Lung microvascular endothelial cell (primary cell): ENCODE measurements at places on chromosomes 5 and 9.
A peak's percentile ranks its signal among the peaks of the same experiment; 100 is the strongest.

GRCh38 chr5:152689250-152689711, 284.2 kb upstream of the NMUR2 start:
- no peak for DNase-seq

DNA sequence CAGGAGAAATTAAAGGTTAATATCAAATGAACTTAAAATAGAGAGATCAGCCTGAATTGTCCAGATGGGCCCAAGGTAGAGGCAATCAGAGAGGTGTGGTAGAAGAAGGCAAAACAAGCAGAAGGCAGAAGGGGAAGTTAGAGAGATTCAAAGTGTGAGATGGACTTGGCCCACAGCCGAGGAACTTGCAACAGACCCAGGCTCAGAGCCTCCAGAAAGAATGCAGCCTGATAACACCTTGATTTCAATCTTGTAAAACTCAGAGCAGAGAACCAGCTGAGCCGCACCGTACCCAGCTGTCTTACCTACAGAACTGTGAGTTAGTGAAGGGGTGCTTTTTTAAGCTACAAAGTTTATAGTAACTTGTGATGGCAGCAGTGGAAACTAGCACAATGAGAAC, 190.9 kb downstream of the RFK start:
- DNase-seq: no peak

GRCh38 chr9:75975071-75975470, 84.6 kb downstream of the PCSK5 start:
- DNase-seq: no peak

GRCh38 chr9:136023410-136024225, 62.4 kb upstream of the UBAC1 start:
- peak; percentile 92 for DNase-seq

DNA sequence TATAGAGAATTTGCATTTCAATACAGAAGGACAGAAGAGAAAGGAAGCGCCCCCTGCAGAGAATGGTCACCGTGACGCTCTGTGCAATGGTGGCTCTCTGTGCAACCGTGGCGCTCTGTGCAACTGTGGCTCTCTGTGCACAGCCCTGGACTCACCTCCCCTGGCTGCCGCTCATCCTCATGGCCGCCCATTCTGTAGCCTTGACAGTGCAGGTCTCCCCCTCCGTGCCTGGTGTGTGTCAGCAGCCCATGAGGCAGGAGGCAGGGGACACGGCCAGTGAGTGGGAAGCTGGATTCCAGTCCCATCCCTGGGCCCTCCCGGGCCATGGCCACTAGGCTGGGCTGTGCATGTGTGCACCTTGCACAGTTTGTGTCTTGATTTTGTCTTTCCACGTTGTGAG, 12.0 kb downstream of the EXOC3 start:
- DNase-seq: no peak

GRCh38 chr9:112809906-112810305, 59.3 kb downstream of the SNX30 start:
- no peak for DNase-seq

GRCh38 chr5:93807846-93808245, 66.4 kb upstream of the POU5F2 start:
- no peak for DNase-seq

- no peak for DNase-seq
Measured at GRCh38 chr9:37948417-37948980, 44.6 kb upstream of the SLC25A51 start.

- DNase-seq: peak; percentile 38
Measured at GRCh38 chr9:76634356-76635054, 129.7 kb upstream of the PCA3 start.

DNA sequence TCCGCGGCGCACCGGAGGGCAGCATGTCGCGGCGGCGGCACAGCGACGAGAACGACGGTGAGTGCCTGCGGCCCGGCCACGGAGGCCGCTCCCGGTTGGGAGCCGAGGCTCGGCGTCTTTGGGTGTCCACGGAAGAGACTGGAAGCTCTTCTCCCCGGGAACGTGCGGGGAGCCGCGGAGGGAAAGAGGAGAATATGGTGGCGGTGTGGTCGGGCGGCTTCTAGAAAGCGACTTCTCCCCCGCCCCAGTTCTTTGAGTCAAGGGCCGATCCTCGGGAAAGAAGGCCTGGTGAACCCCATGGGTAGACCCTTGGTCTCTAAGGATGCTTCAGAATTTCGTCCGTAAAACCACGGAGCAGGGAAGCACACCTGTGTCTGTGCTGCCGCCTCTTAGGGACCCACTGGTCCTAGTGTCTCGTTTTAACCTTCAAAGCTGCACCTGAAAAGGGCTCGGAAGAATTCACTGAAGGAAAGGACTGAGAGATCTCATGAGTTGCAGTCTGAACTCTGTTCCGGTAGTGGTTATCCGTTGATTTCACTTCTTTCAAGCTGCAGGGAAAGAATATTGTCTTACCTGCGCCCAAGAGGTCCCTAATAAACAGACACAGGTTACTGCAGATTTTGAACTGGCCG, 354 bp downstream of the NCBP1 start:
- peak; percentile 10 for DNase-seq

- no peak for DNase-seq
Measured at GRCh38 chr9:134442085-134442474, 115.8 kb downstream of the RXRA start.

DNA sequence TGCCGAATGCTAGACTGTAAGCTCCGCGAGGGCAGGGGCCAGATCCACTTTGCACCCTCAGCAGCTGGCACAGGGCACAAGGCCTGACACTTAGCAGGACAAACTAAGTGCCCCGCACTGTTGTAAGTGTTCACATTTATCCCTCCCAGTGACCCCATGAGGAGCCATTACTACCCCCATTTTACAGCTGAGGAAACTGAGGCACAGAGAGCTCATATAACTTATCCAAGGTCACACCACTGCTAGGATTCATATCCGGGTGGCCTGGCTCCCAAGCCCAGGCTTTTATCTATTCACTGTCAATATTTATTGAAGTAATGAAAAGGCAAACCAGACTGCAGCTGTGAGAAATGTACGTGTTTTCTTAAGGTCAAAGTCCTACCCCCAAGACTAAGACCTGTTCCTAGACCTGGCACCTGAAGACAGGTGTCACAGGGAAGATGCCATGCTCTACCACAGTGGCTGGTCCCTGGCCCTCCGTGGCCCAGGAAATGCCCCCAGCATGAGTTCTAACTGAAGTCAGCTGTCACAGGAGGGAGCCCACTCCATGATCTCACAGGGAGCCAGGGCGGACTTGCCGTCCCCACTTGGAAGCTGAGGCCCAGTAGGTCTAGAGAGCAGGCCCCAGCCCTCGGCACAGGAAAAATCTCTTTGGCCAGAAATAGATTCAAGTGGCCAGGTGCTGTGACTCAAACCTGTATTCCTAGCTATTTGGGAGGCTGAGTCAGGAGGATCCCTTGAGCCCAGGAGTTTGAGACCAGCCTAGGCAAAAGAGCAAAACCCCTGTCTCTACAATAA, 74.7 kb upstream of the IL17B start:
- no peak for DNase-seq

- peak; percentile 75 for DNase-seq
Measured at GRCh38 chr5:149172261-149172660, 31.0 kb downstream of the ABLIM3 start.

- no peak for DNase-seq
Measured at GRCh38 chr5:169745441-169746146, 108.5 kb downstream of the DOCK2 start.

DNA sequence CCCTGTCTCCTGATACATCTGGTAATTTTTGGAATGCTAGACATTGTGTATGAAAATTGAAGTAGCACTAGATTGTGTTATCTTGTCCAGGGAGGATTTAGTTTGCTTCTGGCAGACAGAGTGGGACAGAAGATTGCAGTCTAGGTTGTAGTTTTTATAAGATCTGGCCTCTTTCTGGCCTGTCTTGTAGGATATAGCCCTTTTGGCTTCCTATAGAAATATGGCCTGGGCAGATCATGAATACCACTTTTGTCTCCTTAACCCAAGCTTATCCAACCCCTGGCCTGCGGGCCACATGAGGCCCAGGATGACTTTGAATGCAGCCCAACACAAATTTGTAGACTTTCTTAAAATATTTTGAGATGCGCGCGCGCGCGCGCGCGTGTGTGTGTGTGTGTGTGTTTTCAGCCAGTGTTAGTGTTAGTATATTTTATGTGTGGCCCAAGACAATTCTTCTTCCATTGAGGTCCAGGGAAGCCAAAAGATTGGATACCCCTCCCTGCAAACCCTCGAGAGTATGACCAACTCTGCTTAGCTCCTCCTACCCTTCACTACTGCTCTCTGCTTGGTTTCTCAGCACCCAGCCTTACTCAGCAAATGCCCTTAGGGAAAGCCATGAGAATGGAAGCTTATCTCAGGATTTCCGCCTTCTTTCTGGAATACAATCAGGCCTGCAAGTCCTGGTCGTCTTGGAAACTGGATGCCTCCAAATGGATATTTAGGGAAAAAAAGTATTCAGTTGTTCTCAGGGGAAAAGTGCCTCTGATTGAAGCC, 26.5 kb downstream of the ANKRD33B start:
- DNase-seq: peak; percentile 97

DNA sequence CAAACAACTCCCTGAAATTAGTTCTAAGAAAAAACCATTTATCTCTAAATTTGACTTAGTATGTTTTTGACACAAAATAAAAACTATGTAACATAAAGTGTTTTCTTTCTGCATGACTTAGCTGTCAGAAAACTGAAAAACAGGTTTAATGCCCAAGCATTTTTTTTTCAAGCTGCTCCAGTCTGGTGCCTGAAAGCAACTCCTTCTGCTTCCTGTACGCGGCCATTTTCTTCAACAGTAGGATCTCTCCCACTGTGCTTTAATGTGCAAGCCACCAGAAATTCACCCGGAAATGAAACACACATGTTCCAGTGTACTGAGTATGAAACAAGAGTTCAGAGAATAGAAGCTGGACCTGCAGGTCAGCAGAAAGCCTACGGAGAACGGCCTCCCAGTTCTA, 161.2 kb downstream of the MED27 start:
- DNase-seq: no peak

- DNase-seq: no peak
Measured at GRCh38 chr9:136291306-136292025, 12.4 kb downstream of the CCDC187 start.

DNA sequence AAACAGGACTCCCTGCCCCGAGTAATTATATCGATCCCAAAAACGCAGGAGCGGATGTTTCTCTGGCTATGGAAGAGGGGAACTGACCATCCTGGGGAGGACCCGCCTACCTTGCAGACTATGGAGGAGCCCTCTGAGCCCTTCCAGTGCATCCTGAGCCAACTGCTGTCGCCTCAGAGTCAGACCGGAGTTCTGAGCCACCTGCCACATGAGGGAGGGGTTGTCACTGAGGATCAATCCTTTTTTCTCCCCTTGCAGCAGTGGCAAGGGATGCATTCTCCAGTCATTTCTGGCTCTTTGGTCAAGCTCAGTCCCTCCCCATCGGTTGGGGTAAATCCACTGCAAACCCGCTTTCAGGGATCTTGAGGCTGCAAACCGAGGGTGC, 709 bp downstream of the FANCG start:
- DNase-seq: no peak

GRCh38 chr9:88987661-88988060, 3.6 kb upstream of the S1PR3 start:
- no peak for DNase-seq

DNA sequence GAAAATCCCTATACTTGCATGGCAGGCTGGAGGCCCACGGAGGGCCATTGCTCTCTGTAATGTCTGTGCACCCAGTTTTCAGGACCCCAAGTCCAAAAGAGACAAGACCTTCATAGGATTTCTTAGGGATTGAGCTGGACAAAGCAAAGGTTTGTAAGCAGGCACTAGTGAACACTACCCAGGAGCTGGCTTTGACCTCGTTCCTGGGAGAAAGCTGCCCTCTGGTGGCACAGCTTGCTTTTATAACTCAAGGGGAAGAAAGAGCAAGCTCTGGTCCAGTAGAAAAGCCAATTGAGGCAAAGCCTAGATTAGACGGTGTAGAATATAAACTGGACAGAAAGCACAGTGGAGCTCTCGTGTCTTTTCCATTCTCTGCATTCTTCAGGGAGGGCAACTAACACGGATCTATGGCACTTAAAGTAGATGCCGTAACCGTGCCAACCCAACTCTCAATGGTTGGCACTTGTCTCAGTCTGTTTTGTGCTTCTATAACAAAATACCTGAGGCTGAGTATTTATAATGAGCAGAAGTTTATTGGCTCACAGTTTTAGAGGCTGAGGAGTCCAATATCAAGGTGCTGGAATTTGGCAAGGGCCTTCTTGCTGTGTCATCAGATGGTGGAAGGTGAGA, 7.9 kb downstream of the GABRP start:
- DNase-seq: peak; percentile 61

DNA sequence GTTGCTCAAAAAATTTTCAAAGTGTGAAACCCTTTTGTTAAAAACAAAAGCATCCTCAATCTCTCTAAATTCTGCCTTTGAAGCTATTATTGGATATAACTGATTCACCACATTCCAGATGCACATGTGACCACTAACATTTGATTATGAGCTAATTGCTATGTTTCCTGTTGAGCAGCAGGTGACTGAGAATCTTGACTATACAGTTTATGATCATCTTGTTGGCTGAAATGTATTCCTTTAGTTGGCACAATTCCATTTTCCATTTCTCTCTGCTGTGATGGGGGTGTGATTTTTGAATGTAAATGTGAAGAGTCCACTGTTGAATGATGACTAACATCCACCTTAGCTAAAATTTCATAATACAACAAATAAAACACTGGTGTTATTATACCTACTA, 10.7 kb downstream of the LYSMD3 start:
- peak; percentile 39 for DNase-seq

DNA sequence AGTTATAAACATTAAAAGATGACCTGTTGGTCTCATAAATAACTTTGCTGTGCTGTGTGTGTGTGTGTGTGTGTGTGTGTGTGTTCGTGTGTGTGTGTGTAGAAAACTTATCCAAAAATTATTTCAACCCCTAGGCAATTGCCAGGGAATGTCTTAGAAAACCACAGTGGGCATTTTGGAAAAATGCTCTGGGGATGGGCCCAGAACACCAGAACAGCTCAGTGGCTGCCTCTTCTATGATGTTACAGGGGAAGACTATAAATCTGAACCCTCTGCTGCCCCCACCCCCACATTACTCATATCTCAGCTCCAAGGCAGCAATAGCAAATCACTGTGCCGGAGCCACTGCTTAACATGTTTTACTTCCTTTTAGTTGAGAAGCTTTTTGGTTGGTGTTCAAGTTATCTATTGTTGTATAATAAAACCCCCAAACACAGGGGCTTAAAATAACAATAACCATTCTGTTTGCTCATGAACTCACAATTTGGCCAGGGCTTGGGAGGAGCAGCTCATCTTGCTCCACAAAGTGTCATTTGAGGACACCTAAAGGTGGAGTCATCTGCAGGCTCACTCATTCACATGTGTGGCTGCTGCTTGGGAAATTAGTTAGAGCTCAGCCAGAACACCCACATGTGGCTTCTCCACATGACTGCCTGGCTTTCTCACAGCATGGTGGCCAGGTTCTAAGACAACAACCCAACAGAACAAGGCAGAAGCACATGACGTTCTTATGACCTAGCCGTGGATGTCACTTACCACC, 40.4 kb downstream of the ACTBL2 start:
- DNase-seq: peak; percentile 52

DNA sequence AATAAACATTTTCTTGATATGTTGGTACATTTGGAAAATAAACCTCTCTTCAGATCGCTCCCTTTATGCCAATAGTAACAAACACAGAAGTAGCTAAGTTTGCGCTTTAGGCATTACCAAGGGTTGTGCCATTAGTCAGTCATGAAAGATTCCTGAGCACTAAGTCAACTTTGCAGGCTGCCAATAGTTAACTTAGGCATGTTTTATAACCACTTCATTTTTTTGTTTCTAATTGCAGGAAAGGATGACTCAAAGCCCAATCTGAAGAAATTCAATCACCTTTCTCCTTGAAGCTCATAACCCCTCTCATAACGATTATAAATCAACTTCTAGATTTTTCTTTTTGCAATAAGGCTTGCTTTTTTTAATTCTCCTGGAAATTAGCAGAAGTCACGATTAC, 517.0 kb downstream of the AGTPBP1 start:
- DNase-seq: no peak

GRCh38 chr9:69532396-69532795, 139.8 kb downstream of the APBA1 start:
- no peak for DNase-seq
